ENCODE measurements at places on chromosomes 13 and 19.

DNA sequence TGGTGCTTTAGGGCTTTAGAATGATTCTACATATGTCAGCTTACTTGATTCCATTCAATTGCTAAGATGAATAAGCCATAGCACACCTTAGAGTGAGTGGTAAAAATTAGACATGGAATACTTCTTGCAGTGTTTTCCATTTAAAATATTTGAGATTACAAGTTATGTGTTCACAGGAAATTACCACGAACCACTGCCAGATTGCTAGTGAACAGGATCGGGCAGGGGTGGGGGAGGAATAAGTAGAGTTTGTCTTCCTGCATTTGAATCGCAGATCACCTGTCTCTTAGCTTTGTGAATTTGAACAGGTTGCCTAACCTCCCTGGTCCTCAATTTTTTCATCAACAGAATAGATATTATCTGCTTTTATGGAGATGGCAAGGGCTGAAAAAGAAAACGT is 124.6 kb downstream of the GGACT start:
- DNase-seq, result no peak

DNA sequence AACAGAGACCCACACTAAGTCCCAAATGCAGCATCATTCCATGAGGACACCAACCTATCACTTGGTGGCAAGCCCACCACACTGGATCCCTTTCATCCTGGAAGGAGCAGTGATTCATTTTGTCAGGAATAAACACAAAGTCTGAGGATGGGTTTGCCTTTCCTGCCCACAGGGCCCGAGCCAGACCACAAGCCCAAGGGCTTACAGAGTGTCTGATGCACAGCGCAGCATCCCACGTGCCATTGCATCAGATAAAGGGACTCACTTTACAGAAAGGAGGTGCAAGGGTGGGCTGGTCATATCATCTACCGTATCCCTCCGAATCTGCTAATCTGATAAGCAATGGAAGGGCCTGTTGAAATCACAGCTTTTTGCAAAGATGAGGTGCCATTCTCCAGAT is 12.2 kb upstream of the KCTD15 start:
- DNase-seq, result no peak

GRCh38 chr19:44875666-44876451 is 15.2 kb upstream of the TOMM40 start:
- no peak for DNase-seq

DNA sequence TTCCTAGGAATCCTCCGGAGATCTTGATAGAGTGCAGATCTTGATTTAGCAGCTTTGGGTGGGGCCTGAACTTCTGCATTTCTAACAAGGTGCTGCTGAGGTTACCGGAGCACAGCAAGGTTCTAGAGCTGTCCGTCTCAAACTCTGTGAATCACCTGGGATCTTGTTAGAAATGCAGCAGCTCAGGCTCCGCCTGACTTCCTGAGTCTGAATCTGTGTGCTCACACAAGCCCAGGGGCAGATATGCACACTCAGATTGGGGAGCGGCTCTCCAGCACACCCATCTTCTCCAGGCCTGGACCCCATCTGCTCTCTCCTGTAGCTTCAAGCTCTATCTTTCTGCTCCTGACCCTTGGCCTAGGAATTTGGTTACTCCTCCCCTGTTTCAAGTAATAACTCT is 3.5 kb upstream of the TEX26 start:
- no peak for DNase-seq

DNA sequence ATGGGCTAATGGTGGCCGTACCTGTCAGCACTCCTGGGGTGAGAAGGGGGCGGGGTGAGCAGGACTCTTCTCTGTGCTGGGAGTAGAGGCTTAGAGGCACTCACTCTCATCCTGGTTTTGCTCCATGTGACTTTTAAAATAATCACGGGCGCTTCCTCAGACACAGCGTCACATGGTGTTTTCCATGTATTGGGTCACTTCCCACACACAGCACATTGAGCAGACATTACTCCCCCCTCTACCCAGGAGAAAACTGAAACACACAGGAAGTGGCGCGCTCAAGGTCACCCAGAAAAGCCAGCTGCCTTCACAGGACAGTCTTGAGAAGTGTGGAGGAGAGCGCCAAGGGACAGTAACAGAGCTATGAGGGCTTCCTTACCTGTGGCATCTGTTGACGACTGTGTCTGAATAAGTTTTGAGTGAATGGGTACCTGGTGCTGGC is 23.2 kb downstream of the SPATA13 start:
- no peak for DNase-seq

- no peak for DNase-seq
Observed at GRCh38 chr13:98632961-98633360, 56.1 kb upstream of the STK24 start.

DNA sequence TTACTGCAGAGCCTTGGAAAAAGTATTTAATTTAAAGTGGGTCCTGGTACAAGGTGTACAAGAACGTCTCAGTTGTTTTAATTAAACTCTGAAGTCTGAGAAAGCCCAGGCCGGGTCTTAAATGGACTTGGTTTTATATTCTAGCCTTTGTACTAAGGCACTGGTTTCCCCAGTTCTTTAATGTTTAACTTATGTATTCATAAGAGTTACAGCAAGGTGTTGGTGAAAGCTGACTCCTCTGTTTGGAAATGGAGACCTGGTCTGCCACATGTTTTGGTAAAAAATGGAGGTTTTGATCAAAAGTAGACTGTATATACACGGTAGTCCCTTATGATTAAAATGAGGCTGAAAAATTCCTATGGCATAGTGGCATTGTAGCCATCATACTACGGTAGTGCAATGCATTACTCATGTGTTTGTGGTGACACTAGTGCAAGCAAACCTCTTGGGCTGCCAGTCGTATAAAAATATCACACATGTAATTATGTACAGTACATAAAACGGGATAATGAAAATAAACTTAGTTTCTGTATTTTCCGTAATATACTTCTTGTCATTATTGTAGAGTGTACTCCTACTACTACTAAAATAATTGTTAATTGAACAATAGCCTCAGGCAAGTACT is 883.4 kb upstream of the SPRY2 start:
- no peak for DNase-seq

GRCh38 chr19:43316591-43317319 is 36.7 kb upstream of the CD177 start:
- no peak for DNase-seq

GRCh38 chr19:4391306-4391693 is 9.0 kb downstream of the SH3GL1 start:
- DNase-seq, result no peak

DNA sequence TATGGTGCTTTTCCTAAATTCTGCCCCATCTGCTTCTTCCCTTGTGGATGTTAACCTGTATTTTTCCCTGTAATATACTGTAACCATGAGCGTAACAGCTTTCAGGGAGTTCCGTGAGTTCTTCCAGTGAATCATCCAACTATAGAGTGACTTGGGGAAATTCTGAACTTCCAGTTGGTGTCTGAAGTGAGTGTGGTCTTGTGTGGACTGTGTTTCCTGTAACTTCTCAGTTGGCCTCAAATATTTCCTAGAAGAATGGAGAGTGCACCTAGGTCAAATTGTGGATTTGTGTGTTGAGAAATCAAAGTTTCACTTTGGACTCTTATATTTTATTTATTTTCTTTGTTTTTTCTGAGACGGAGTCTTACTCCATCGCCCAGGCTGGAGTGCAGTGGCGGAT is 11.0 kb upstream of the ZNF766 start:
- DNase-seq, result no peak

GRCh38 chr13:100045355-100045754 is 43.5 kb upstream of the PCCA start:
- no peak for DNase-seq

DNA sequence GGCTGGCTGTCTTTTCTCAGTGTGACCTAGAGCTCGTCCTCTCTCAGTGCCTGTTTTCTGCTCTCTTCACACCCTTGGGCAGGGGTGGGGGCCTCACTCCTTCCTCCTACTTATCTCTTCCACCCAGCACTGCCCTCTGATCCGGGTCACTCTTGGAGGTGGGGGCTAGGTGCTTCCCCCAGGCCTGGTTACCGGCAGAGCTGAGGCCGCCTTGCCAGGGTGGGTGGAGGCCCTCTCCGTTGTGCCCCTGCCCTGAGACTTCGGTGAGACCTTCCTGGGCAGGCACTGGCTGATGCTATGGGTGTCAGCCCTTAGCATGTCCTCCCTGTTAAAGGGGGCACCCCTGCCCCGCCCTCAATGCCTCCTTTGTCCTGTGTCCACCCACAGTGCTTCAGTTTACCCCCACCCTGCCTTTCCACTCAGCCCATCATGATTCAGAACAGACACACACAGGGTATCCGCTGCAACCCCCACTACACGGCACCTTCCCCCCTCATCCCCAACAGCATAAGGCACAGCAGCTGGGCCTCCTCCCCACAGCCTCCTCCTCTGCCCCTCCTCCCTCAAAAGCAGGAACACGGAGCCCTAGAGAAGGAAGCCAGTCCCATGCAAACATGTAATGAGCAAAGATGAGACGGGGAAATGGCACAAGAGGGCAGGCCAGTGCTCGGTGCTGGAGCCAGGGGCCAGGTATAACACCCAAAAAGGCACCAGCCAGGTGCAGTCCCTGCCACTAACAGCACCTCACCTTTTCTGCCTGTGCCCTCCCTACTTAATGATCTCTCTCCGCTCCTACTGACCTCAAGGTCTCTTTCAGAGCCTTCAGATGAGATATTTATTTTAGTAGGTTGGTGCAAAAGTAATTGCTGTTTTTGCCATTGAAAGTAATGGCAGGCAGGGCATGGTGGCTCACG is 9.8 kb downstream of the ZGLP1 start:
- DNase-seq, result no peak

GRCh38 chr13:111153977-111154332 is 38.8 kb downstream of the ARHGEF7 start:
- no peak for DNase-seq

- DNase-seq, result no peak
Observed at GRCh38 chr13:29448174-29448573, 147.3 kb downstream of the SLC7A1 start.

GRCh38 chr13:31790992-31791391 is 51.7 kb downstream of the RXFP2 start:
- no peak for DNase-seq

DNA sequence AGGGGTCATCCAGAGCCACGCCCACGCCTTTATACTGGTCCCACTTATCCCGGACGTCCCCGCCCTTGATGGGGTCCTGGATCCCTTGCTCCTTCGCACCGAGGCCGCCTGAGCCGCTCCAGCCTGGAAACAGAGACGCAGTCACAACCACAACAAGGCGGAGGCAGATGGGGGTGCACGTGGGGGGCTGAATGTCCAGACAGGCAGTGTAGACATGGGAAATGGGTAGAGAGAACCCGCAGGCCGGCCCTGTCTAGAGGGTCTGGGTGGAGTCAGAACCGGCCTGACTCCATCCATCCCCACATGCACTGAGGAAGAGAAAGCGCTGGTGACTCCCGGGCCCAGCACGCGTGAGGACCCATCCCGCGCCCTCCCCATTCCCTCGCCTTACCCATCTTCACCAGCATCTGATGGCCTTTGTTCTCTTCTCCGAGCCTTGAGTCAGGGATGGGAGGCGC is 23.0 kb downstream of the CHERP start:
- no peak for DNase-seq

DNA sequence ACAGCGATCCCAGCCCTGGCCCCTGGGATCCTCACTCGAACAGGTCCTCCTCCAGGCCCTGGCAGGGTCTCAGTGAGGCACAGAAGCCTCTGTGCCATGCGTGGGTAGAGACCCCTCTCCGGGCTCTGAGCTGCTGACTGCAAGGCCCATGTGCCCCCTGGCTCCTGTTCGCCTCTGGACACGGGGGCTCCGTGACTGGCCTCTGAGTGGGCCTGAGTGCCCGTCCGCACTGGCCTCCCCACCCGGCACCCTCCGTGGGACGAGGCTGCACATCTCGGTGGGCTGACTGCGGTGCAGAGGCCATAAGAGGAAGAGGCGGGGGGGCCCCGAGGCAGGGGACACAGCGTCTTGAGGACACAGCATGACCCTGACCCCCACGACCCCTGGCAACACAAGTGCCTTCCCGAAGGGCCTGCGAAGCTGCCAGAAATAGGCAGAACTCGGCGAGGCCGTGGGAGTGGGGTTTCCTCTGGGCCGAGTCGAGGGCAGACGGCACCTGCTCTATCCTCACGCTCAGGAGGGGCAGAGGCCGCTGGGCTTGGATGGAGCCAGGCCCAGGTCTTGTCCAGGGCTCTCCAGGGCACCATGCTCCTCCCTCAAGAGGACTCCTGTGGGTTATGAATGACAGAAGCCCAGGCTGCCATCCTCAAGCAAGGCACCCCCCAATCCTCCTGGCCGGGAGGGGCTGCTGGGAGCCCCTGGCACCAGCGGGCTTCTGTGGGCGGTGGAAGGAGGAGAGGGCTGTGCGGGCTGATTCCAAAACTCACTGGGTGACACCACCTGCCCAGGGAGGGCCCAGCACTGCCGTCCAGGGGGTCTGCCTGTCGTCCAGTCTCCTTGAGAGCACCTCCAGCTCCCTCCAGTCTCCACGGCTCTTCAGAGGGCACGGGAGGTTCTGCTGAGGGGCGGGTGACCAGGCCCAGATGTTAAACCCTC is 52.6 kb downstream of the RASA3 start:
- DNase-seq, result no peak

DNA sequence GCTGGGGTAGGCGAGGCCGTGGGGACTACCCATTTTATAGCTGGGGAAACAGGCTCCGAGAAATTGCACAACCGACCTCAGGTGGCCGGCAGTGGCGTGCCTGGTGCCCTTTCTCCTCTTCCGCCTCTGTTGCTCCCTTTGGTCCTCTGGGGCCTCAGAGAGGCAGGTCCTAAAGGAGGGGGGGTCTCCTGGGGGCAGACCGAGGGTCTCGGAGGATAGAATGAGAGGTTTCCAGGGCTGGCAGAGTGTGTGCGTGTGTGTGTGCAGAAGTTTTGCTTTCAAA is 11.3 kb downstream of the STX10 start:
- no peak for DNase-seq

- no peak for DNase-seq
Observed at GRCh38 chr19:3506384-3507340, 551 bp downstream of the FZR1 start.

DNA sequence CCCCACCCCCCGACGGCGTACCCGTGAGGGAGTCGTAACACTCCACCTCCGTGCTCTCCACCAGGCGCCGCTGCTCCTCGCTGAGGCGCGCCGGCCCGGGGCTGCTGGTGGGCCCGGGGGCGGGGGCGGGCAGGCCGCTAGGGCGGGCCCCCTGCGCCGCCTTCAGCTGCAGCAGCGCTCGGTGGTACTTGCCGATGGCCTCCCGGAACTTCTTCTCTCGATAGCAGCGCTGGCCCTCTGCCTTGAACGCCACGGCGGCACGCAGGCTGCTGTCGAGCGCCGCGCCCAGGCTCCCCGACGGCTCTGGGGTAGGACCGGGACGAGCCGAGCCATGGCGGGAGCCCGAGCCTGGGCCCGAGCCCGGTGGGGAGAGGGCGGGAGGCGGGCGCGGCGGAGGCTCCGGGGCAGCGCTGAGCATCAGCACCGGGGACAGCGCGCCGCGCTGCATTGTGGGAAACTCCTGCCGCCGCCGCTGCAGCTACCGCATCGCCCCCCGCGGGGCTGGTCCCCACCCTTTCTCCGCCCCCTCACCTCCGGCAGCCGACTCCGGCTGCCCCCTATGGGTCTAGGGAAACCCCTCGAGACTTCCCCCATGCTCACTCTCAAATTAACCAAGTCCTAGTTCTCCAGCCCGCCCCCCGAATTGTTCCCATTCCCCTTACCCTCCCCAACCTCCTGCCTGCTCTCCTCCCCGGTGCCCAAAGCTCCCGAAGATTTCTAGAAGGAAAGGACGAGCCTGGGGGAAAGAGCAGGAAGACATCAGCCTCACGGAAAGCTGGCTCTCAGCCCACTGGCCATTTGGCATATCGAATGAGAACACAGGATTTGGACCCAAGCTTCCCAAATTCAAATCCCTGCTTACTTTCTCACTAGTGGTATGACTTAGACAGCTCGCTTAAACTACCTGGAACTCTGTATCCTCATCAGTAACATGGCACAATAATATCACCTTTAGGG is at the start of gene TTC9B:
TSS of gene TTC9B (minus strand) at position 451 of the 957 bp plus-strand sequence. CDS start at position 448, 3 bp downstream.
- DNase-seq, result no peak

Data from AG04449 (cell line).